ENCODE measurements at places on chromosomes 11 and 22.

DNA sequence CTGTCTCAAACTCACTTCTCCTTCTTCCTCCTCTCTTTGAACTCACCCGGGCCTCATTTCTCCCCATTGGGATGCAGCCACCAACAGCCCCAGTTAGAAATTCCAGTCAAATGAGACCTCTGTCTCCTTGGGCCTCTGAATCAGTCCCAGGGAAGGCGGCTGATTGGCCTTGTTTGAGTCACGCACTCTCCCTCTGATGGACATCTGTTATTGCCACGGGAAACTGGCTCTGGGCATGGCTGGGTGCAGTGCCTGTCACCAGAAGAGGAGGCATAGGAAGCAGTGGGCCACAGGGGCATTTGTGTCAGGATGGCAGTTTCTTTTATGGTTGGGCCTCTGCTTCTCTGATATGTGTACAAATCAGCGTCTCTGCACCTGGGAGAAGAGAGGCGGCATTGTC lies 9.6 kb upstream of the WNT11 start:
- DNase-seq: no peak

GRCh38 chr11:9330387-9331384 lies 16.3 kb upstream of the TMEM41B start:
- DNase-seq: no peak

- no peak for DNase-seq
Observed at GRCh38 chr11:43493431-43493830, 134.7 kb downstream of the TTC17 start.

DNA sequence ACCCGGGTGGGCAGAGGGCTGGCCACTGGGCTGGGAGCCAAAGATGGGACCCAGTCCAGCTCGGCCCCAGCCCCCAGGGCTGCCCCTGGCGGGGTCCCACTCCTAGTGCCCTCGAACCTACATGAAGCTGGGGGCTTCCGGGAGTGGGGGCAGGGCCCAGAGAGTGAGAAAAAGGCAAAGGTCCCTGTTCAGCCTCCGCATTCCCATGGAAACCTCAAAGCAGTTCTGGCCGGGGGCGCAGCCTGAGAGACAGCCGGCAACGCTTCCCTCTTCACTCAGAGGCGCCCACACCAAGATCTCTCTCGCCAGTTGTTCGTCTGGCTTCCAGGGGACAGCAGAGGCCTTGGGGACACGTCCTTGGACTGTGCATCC lies 22.4 kb upstream of the ARHGAP8 start:
- DNase-seq: no peak

GRCh38 chr11:75269896-75270295 lies 29.3 kb downstream of the TPBGL start:
- no peak for DNase-seq

- DNase-seq: no peak
Observed at GRCh38 chr11:12123273-12123672, 12.9 kb downstream of the MICAL2 start.

- no peak for DNase-seq
Observed at GRCh38 chr11:7690648-7691047, 15.6 kb downstream of the OVCH2 start.

- DNase-seq: no peak
Observed at GRCh38 chr11:18368221-18368620, 26.1 kb upstream of the LDHA start.

DNA sequence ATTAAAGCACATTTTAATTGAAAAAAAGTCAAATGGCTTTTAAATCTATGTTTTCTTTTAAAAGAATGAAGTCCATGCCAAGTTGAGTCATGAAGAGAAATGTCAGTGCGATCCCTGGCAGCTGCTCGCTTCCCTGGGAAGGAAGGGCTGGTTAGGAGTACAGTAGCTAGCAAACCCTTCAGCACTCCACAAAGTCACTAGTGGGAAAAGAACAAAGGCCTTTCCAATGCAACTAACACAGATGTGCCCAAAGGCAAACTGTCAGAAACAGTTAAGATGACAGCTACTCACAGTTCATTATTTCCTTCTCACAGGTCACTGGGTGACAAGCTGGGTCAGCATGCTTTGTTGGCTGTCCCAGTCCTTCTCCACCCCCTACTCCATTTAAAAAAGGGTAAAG lies 308.7 kb downstream of the DCDC1 start:
- DNase-seq: no peak

GRCh38 chr11:21630934-21631478 lies 561.9 kb upstream of the ANO5 start:
- no peak for DNase-seq

GRCh38 chr11:120714438-120714837 lies 202.9 kb downstream of the GRIK4 start:
- DNase-seq: no peak

GRCh38 chr11:1889224-1889930 lies 2.3 kb downstream of the PRR33 start:
- DNase-seq: peak; percentile 83

GRCh38 chr11:35275786-35276170 lies 136.8 kb downstream of the CD44 start:
- DNase-seq: no peak
